ENCODE measurements at places on chromosomes 4 and X. TPM values are rescaled to one million over a fixed set of nuclear protein-coding genes. Genes with fewer than 3 reads are reported as not detected.

- no peak for DNase-seq
These were observed 1290.8 kb upstream of the PABPC4L start for GRCh38 chr4:135492439-135492838.

GRCh38 chr4:88858752-88859151 lies 161.1 kb upstream of the NAP1L5 start:
- no peak for DNase-seq

- no peak for DNase-seq
These were observed 12.9 kb upstream of the MAOA start for GRCh38 chrX:43643201-43643600.

Gene ART3
- total RNA-seq, result not detected

GRCh38 chr4:14857981-14858380 lies 144.3 kb upstream of the CPEB2 start:
- no peak for DNase-seq

GRCh38 chr4:173468314-173468713 lies 61.7 kb downstream of the HAND2 start:
- no peak for DNase-seq

DNA sequence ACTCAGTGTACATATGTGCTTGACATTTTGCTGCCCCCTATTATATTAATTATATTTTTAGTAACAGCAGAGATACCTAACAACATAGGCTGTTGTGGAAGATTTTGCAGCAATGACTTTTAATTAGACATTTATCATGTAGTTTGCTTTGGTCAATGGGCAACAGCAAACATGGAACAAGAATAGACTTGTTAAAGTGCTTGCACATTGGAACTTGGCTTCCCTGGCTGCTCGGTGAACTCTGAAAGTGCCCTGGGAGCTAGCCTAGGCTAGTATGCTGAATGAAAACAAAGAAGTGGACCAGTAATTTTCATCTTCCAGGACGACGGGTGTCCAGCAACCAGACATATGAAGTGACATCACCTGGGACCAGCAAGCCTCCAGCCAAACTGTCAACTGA lies 1157.1 kb downstream of the ARAP2 start:
- no peak for DNase-seq

Gene LDB2
- not detected for total RNA-seq

GRCh38 chr4:75919920-75920319 lies 17.7 kb upstream of the PPEF2 start:
- no peak for DNase-seq

- no peak for DNase-seq
These were observed 159.1 kb upstream of the KIT start for GRCh38 chr4:54498661-54499111.

DNA sequence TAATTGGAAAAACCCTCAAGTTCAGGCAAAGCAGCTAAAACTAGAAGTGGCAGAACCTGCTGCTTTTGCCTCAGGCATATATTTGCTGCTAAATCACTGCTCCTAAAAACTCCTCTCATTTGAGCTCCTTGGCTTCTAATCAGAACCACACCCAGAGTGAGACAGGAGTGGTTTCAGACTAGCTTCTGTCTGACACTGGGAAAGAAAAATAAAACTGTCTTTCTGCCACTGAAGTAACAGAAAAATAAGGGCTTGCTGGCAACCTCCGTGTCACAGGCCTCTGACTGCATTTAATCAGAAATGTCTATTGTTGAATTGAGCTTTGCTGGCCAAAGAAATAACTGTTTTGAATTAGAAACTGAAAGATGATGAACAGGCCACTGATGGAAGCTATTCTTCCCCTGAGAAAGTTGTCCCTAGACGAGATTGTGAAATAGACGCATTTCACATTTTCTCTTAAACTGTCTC lies 52.1 kb upstream of the RAP2C start:
- no peak for DNase-seq

DNA sequence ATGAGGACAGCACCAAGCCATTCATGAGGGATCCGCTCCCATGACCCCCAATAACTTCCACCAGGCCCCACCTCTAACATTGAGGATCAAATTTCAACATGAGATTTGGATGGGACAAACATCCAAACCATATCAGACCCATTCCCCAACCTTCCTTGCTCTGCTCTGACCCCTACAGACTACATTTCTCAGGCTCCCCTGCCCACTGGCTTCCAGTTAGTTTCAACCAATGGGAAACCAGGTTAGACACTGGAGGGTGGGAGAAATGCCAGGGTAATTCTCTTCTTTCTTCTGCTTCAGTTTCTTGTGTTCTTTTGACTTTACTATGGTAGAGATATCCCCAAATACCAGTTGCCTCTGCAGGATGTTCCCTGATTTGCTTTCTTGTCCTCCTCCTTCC lies 125.7 kb downstream of the CLCN4 start:
- DNase-seq, result no peak

All from T-cell (primary cell).